Memory B cell (primary cell): ENCODE measurements at places on chromosomes 1 and 21.

DNA sequence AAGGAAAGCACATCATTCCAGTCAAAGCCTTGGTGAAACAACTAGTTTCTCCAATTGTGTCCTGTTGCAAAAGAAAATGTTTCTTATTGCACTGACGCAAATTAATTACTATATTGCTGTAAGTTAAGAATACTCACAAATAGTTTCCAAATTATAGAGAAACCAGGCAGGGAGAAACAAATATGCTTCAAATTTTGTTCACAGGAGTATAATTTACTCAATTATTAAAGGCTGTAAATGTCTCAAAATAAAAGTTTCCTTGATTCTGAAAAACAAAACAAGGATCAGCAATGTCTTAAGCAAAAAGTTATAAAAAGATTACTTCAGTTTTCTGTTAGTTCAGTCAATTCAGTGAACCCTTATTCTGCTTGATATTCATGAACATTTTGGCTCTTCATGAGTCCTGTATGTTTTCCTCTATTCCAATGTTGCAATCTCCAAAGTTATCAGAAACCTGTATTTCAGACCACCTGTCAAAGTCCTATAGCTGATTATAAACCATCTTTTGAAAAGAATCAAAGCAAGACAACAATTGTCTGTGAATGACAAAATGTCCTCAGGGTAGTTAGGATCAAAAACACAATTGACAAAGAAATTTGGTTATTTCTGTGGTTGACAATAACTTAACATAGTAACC is 11.7 kb upstream of the SYPL2 start:
- H3K4me1 ChIP-seq: no peaks in the 10 kb centered on the region
- no peaks in the 10 kb centered on the region for H3K36me3 ChIP-seq
- H3K27ac ChIP-seq: no peak overlapping the region
- DNase-seq: no peak

GRCh38 chr21:45923146-45923545 is 58.4 kb upstream of the COL6A1 start:
- no peak overlapping the region for H3K4me3 ChIP-seq
- H3K36me3 ChIP-seq: no peaks in the 10 kb centered on the region
- peaks cover 2% of the 10 kb centered on the region for H3K4me1 ChIP-seq
- peak; percentile 59 for DNase-seq
- H3K27ac ChIP-seq: no peak overlapping the region

- no peak for DNase-seq
- no peak overlapping the region for H3K27ac ChIP-seq
- peaks cover 12% of the 10 kb centered on the region for H3K27me3 ChIP-seq
Observed at GRCh38 chr1:55362558-55362957, 147.4 kb upstream of the USP24 start.

GRCh38 chr1:53592521-53592982 is 133.4 kb downstream of the DMRTB1 start:
- peaks cover 8% of the 10 kb centered on the region for H3K27me3 ChIP-seq
- H3K27ac ChIP-seq: no peak overlapping the region
- H3K4me3 ChIP-seq: no peak overlapping the region
- H3K36me3 ChIP-seq: no peaks in the 10 kb centered on the region

DNA sequence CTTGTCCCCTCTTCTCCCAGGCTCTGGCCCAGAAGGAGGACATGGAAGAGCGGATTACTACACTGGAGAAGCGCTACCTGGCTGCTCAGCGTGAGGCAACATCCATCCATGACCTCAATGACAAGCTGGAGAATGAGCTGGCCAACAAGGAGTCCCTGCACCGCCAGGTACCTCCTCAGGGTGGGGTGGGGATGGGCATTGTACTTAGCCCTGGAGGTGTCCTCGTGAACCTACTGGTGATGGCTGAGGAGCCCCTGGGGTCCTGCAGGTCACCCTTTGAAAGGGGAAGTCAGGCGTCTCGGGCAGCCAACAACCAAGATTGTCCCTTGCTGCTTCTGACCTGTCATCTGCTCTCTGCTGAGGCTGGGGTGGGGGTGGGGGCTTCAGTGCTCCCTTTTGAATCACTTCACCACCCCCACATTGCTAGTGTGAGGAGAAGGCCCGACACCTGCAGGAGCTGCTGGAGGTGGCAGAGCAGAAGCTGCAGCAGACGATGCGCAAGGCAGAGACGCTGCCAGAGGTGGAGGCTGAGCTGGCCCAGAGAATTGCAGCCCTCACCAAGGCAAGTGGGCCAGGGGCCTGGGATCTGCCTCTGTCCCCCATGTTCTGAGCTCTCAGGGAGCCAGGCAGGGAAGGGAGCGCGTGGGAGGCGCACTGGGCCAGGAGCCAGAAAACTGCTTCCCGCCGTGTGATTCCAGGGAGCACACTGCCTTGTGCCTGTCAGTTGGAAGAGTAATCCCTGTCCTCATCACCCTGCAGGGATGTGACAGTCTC is 19.7 kb downstream of the PPFIA4 start:
- no peak overlapping the region for H3K4me3 ChIP-seq
- H3K4me1 ChIP-seq: no peaks in the 10 kb centered on the region
- DNase-seq: no peak

GRCh38 chr1:208510192-208510952 is 266.2 kb upstream of the PLXNA2 start:
- DNase-seq: no peak
- no peaks in the 10 kb centered on the region for H3K36me3 ChIP-seq
- H3K27ac ChIP-seq: no peak overlapping the region
- no peak overlapping the region for H3K4me3 ChIP-seq
- H3K27me3 ChIP-seq: peaks cover 7% of the 10 kb centered on the region

DNA sequence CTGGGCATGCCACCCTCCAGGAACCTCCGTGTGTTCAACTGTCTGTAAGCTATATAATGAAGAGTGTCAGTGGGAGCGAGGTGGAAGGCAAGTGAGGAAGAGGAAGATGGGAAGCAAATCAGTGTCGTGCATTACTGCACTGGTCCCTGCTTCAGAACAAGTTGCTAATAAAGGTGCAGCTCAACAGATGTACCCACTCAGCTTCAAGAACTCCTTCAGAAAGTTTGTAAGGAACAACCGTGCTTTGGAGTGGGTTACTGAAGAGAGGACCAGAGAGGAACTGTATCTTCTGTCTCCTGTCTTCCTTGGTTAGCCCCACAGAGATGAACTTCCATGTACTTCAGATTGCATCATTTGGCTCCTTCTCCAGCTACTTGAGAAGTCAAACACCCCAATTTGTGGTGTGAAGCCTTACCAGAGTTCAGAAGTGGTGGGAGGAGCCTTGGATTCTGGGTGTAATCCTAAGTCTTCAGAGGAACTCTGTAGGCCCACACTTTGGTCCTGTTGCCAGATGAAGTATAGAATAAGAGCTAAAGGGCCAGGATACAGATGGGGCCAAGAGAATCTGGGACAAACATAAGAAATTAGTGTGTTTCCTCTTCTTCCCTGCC is 290.5 kb upstream of the PROX1 start:
- no peaks in the 10 kb centered on the region for H3K4me1 ChIP-seq
- DNase-seq: no peak
- H3K27ac ChIP-seq: no peak overlapping the region
- H3K27me3 ChIP-seq: peaks cover 1% of the 10 kb centered on the region

DNA sequence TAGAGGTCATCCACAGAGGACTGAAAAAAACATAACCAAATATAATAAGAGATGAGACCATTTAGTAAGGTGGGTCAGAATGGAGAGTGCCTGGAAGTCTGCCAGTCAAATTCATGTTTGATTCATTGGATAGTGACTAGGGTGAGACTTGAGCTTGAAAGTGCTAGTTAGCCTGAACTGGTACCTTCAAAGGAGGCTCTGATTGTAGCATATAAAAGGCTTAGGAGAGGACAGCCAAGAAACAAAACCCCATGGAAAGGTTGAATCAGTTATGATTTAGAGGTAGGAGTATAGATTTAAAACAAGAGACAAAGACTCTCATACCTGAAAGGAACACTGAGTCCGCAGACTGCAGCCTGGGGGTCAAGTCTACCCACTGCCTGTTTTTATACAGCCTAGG is 44.4 kb upstream of the LRRC8C start:
- peaks cover 9% of the 10 kb centered on the region for H3K36me3 ChIP-seq
- no peaks in the 10 kb centered on the region for H3K27me3 ChIP-seq
- H3K27ac ChIP-seq: peak overlapping the region; percentile 65
- no peak for DNase-seq
- H3K4me3 ChIP-seq: no peak overlapping the region

DNA sequence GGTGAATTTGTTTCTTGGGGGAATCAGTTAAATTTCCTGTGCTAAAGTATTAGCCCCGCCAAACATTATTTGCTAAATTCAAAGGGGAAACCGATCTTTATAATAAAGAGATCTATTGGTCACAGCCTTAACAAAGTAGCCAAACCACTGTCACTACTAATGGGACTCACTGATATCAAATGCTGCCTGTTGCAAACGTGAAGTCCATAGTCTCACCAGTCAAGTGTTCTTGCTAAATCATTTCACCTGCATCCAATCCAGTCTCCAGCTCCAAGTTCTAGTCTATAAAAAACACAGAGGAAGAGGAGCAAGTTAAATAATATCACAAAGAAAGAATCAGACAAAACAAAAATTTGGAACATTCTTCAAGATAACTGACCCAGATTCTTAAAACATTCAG is 30.1 kb downstream of the SH3BGR start:
- DNase-seq: no peak
- H3K36me3 ChIP-seq: peaks cover 2% of the 10 kb centered on the region
- H3K4me1 ChIP-seq: no peaks in the 10 kb centered on the region
- no peak overlapping the region for H3K27ac ChIP-seq
